Stimulated activated CD4-positive, alpha-beta T cell treated with anti-CD3 and anti-CD28 coated beads, TNF-alpha, amount 100 ng/mL, for 48 hours (primary cell): ENCODE measurements at places on chromosomes 1 and 21.

GRCh38 chr21:44466996-44467858 is 11.9 kb downstream of the LRRC3 start:
- no peak for DNase-seq

DNA sequence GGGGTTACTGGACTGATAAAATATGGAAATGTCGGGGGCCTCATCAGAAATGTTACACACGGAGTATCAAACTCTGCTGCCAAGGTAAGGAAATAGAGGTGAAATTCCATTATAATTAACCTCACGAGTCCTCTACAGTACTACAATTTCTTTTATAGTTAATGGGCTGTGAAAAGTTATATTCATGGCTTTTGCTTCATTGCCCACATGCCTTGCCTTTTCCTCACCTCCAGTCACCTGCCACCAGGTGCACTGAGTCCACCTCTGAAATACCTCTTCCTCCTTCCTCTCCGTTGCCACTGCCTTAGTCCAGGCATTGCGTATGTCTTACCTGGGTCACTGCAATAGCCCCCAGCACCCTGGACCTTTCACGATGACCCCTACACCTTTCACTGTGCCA is 186.9 kb downstream of the VPS13D start:
- no peak for DNase-seq

- DNase-seq = no peak
These were observed 67.8 kb downstream of the SLC19A1 start for GRCh38 chr21:45474323-45474950.

GRCh38 chr1:243315455-243315854 is 59.6 kb downstream of the SDCCAG8 start:
- DNase-seq = no peak
